GM04504 (cell line): ENCODE measurements at places on chromosomes 4 and X.

DNA sequence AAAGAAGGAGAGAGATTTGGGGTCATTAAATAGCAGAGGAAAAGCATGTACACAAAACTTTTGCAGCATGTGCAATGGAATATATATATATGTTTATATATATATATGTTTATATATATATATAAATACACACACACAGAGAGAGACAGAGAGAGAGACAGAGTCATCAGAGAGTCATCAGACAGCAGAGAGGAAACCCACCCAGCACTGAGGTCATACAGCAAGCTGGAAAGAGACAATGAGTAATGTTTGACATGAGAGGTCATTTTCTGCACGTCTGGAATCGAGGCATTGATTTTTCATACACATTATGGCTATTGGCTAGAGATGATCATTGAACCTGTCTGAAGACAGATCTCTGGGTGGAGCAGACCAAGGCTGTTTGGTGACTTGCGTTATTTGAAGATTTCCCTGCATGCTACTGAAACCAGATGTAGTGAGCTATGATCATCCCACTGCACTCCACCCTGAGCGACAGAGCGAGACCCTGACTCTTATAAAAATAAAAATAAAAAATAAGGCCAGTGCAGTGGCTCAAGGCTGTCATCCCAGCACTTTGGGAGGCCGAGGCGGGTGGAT, 48.8 kb upstream of the SHOX start:
- DNase-seq = no peak

GRCh38 chr4:99090481-99091215, 2.1 kb upstream of the ADH5 start:
- no peak for DNase-seq

- no peak for DNase-seq
Measured at GRCh38 chr4:2068566-2068965, 9.4 kb downstream of the NAT8L start.

- no peak for DNase-seq
Measured at GRCh38 chr4:75995727-75996126, 5.0 kb upstream of the SDAD1 start.

DNA sequence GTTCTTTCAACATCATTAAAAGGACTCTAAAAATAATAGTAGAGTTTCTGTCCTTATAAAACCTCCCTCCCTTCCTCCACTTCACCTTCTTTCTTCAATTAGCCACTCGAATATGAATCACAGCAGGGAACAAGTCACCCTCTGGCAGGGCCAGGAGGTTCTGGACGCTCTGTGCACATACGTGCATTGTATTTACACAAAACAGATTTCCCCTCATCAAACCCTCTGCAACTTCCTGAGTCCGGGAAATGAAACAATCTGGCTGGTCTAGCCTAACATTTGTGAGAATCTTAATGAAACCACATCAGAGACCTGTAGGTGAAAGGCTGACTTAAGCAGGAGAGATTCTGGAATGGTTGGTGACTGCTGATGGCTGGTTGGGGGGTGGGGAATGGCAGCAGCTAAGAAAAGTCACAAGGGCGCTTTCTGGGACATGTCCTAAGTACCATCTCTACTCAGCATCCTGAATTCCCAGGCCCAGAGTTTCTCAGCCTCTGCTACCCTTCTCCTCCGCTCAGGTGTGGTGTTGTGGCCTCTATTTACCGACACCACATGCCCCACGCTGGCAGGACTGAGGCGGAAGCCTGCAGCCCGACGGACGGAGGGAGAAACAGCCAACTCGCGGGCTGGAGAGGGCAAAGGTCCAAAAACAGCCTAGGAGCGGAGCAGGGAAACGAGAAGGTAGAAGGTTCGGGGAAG, 1.0 kb downstream of the ZDHHC9 start:
- DNase-seq = no peak

DNA sequence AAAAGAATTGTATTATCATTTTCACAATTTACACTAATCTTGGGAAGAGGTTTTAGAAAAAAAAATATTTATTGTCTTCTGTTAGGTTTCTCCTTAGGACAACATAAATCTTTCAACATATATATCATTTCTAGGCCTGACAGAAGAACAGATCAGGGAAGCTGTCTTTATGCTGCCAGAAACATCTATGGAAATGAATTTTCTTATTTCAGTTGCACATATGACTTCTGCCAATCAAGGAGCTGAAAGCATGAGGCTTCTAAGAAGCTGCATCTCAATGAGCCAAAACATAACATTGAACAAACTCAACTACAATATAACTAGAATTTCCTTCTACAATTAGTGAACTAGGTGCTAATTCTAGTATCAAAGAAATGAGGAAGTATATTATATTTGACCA, 258.4 kb downstream of the MAPK10 start:
- DNase-seq = no peak

DNA sequence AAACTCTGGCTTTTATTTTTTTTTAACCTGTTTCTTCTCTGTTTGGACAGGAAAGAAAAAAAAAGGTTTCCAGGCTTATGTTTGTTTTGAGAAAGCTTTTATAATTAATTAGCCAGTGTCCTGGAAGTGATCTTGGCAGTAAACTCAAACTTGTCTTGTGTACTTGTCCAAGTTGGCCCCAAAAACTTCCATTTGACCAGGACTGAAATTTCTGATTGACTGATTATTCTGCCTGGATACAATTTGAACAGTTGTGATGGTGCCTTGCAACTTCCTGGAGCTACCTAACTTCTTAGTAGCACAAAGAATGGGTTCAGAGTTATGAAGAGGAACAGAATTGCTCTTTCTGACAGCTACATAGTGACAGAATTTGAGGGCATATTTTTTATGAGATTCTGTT, 62.0 kb downstream of the SLC4A4 start:
- no peak for DNase-seq

- DNase-seq = no peak
Measured at GRCh38 chr4:65971686-65972085, 301.4 kb upstream of the EPHA5 start.

GRCh38 chr4:184540307-184540706, 66.0 kb upstream of the IRF2 start:
- no peak for DNase-seq

- no peak for DNase-seq
Measured at GRCh38 chr4:104486716-104487504, 7.8 kb downstream of the CXXC4 start.

GRCh38 chrX:30181353-30181752, 34.0 kb upstream of the MAGEB2 start:
- no peak for DNase-seq

DNA sequence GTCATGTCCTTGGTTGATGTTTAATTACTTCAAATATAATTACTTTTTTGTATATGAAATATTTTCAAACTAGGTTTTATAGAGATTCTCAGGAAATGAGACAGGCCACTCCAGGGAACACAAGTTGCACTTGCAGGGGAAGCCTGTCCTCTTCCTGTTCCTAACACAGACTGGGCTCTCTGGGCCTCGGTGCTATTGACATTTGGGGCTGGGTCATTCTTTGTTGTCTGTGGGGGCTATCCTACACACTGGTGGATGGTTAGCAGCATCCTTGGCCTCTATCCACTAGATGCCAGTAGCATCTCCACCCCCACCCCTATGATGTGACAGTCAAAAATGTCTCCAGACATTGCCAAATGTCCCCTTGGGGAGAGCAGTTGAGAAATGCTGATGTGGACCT, 49.3 kb upstream of the MAP3K15 start:
- DNase-seq = no peak

GRCh38 chr4:48958582-48958981, 27.5 kb upstream of the CWH43 start:
- no peak for DNase-seq

DNA sequence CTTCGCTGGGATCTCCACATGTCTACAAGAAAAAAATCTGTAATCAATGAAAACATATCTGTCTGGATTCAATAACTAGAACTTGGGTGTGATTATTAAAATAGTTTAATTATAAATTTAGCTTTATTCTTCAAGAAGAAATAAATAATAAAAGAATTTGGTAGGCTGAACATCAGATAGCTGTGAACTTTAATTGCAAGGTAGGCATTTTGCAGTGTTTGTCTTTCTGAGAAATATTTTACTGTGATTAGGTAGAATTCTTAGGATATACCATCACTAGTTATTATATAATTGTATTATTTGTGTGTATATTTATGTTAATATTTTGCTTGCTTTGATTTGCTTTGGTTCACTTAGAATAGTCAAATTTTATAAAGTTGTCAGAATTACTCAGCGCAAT, 409.4 kb downstream of the PCDH18 start:
- no peak for DNase-seq

GRCh38 chr4:116058129-116058528, 944.7 kb upstream of the NDST4 start:
- no peak for DNase-seq

DNA sequence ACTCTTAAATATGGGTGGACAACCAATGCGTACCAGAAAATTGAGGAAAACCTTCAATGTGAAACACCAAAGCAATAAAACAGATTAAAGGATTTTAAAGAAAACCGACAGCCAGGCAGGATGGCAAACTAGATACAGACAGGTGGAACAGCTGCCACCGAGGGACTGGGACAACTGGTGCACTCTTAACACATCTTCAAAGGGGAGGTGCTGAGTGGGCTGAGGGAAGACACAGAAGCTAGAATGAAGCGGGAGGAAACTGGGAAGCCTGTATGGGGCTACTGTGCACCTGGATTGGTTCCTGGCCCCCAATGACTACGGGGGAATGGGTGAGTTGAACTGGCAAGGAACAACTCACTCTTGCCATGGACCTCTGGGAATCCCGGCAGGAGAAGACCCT, 20.7 kb downstream of the ZNF280C start:
- no peak for DNase-seq

GRCh38 chrX:130497531-130497930, 95.7 kb downstream of the RBMX2 start:
- DNase-seq = no peak

- no peak for DNase-seq
Measured at GRCh38 chrX:120452131-120452530, 17.0 kb downstream of the LAMP2 start.

- peak; percentile 33 for DNase-seq
Measured at GRCh38 chrX:119041175-119041574, 31.6 kb upstream of the CT47C1 start.

DNA sequence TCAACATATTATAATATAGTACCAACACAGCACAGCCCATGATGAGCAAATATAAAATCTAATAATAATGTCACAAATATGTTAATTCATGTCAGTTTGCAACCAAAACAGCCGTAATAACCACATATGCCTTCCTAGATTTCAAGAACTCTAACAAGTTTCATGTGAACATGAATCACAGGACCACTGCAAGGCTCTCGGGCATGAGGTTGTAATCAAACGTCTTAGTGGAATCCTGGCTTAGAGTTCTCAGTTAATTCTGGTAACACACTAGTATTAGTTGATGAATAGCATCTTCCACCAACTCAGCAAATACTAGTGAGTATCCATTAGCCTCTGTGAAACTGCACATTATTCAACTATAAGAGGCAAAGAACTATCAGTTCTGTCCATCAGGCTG, 379.3 kb upstream of the TENM3 start:
- DNase-seq = peak; percentile 10

DNA sequence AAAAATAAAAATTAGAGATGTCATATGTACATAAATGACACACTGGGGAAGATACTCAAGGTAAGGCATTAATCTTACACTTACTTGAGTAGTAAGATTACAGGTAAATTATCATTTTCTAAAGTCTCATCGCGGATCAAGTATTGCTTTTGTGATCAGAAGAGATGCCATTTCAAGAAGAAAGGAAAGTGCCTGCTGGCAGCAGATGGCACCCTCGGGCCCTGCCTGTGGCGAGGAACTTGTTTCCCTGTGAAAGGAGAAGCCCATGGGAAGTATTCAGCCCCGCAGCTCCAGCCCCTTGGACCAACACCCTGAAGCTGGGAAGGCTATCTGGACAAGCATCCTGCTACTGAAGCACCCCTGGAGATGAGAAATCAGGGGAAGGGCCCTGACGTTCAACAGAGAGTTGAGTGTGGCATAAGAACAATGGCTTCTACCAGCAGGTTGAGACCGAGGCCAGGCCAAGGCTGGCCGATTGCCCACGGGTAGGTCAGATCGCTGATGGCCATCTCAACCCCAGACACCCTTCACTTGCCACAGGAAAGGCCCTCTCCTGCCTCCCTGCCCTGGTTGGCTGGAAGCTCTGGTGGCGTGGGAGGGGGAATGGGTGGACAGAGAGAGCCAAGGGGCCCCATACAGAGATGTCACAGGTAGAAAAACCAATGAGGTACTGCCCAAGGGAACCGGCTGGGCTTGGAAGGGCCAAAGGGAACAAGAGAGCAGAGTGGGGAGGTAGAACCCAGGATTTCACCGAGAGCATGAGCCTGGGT, 18.8 kb upstream of the MXD4 start:
- no peak for DNase-seq

GRCh38 chr4:182968917-182969650, 51.9 kb upstream of the DCTD start:
- DNase-seq = no peak

- DNase-seq = peak; percentile 58
Measured at GRCh38 chr4:149999485-150000074, 78.7 kb upstream of the DCLK2 start.

DNA sequence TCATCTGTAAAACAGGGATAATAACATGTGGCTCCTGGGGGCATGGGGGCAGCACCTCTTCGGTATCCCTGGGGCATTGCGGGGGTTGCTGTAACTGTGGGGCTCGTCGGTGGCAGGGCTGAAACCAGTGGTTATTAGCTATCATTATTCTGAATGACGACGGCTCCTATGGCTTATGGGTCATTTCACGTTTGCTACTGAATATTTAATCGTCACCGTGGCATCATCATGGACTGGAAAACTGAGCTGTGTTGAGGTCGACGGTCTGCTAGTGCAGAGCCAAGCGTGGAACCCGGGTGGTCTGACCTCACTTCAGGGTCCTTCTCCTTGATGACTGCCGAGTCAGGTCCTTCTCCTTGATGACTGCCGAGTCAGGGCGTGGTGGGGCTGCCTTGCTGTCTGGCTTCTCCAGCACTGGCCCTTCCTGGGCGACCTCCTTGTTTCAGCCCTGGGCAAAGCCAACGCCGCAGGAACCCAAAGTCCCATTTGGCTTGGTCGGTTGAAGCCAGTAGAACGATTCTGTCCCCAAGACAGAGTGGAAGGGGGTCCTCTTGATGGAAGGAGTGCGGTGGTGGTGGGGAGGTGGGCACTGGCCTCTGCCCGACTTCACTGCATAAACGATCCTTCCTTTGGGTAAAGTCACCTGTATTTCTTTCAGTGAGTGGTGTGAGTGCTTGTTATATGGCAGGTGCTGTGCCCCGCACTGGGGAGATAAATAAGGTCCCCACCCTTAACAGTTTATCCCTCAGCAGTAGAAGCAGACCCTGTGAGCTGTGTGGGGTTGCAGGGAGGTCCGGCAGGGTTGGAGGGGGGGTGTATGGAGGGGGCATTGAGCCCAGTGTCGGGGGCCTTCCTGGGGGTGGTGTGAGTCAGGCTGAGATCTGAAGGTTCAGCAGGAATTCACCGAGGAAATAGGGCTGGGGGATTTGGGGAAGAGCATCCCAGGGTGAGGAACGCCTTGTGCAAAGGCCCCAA, 40.8 kb downstream of the PSAPL1 start:
- no peak for DNase-seq

GRCh38 chr4:17544831-17545234, 29.9 kb downstream of the CLRN2 start:
- DNase-seq = no peak

- DNase-seq = no peak
Measured at GRCh38 chr4:142016031-142016430, 379.6 kb downstream of the IL15 start.
